ENCODE measurements at places on chromosomes 4 and X. TPM values are rescaled to one million over a fixed set of nuclear protein-coding genes. Genes with fewer than 3 reads are reported as not detected.

GRCh38 chr4:141195095-141195707 is 25.5 kb upstream of the ZNF330 start:
- DNase-seq, result no peak

CCSER1 gene
- 3.4 TPM for total RNA-seq

- DNase-seq, result no peak
Observed at GRCh38 chr4:100017637-100018310, 67.7 kb upstream of the H2AZ1 start.

DNA sequence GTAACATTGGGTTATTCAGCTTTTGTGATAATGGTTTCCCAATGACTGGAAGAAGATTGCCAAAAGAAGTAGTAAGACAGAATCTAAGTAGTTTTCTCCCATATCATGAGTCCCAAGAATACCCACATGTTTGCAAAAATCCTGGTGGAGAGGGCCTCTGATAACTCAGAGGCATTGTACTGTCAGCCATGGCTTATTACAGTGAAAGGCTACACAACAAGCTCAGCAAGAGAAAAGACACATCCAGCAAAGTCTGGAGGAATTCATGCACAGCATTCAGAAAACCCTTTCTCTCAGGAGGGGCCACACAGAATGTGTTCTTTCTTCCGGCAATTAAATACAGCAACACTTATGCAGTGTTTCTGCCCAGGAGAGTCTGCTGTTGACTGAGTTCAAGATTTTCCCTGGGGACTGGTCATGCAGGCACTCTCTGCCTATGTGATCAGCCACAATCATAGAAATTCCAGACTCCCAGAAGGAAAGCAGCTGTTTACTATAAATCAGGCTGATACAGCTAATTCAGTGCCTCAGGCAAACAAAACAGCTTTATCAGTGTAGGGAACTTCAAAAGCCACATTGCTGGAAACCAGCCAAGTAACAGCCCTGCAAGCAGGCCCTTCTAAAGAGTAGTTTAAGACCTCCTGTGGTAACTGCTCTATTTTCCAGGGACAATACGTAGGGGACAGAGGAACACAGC is 937.1 kb downstream of the CCSER1 start:
- peak; percentile 27 for DNase-seq

DNA sequence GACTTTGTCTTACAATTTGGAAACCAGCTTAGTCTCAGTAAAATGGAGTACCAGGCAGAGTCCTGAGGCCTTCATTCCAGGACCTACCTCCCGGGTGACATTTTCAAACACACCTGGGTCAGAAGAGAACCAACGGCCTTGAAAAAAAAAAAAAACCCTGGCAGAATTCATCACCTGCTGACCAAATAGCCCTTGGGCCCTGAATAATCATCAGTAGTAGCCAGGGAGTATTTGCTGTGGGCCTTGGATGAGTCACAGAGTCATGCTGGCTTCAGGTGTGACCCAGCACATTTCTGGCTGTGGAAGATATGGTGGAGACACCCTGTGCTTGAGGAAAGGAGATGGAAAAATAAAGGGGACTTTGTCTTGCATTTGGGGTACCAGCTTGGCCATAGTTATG is 92.2 kb downstream of the LPAR4 start:
- no peak for DNase-seq

NEIL3 gene
- 15.4 TPM for total RNA-seq

LANCL3 gene
- 1.8 TPM for total RNA-seq

DNA sequence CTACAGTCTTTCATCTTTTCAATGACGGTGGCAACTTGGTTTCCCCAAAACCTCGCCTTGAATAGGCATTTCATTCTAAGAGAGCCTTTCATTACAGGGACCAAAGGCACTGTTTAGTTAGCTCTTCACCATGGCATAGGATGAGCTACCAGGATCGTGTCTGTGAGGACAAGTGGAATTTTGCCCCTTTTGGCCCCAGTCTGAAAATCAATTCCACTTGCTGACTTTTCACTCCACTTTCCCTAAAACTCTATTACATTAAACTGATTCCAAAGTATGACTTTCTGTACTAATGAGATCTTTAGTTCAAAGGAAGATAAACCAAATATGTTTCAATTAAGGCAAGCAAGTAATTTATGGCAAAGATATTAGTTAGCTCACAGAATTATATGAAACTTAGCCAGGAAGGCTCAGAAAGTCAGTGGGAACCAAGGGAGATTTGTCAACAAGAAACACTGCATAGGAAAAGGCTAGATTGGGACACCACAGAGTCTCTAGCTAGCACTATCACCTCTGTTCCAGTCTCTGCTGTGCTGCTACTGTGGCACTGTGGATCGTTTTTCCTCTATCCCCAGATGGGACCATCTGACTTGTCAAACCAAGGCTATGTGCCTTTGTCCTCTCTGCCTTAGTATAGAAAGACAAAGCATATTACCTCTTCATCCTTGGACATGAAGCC is 145.6 kb downstream of the SLC7A11 start:
- no peak for DNase-seq

CSAG2 gene
- total RNA-seq, result not detected

DNA sequence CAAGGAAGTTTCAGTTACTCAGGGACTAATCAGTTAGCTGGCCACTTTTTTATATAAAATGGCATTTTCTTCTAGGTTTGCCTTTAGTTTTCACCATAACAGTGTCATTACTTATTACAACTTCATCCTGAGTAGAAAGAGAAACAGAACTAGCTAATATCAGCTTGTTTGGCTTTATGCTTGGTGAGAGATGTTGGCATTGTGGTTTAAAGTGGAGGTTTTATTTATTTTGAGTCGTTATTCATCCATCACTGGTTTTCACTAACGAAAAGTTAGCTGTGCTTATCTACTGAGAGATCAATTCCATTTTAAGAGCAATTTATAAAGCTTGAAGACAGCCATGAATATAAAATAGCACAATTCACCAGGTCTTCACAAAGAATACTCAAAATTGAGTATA is 714.5 kb downstream of the GRID2 start:
- DNase-seq, result no peak

DNA sequence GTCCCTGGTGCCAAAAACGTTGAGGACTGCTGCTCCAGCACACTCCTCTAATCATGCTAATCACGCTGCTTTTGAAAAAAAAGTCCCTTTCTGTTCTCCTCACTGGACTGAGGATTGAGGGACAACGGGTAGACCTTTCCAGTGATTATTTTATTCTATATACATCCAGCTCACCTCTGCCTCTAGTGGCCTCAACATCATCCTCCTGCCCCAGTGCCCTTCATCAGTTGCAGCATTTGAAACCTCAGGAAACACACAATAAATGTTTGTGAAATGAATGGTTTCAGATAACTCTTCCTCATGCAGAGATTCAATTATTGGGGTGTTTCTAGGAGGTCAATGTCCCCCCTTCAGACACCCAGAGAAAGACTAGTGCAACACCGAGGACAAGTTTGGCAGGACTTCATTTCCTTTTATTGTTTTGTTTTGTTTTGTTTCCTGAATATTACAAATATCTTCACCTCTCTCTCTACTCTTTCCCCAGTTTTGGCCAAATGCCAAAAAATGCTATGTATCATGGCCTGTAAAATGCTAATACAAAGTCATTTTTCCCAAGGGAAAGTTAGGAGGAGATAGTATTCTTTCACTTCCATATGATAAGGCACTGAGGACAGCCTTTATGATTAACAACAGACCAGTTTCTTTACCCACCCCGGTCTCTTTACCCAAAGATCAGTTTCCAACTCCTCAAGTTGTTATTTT is 460.1 kb upstream of the SLIT2 start:
- DNase-seq, result peak; percentile 4

SRPX2 gene
- total RNA-seq, result not detected

GRCh38 chrX:70477734-70478075 is 33.1 kb downstream of the DLG3 start:
- no peak for DNase-seq

DNA sequence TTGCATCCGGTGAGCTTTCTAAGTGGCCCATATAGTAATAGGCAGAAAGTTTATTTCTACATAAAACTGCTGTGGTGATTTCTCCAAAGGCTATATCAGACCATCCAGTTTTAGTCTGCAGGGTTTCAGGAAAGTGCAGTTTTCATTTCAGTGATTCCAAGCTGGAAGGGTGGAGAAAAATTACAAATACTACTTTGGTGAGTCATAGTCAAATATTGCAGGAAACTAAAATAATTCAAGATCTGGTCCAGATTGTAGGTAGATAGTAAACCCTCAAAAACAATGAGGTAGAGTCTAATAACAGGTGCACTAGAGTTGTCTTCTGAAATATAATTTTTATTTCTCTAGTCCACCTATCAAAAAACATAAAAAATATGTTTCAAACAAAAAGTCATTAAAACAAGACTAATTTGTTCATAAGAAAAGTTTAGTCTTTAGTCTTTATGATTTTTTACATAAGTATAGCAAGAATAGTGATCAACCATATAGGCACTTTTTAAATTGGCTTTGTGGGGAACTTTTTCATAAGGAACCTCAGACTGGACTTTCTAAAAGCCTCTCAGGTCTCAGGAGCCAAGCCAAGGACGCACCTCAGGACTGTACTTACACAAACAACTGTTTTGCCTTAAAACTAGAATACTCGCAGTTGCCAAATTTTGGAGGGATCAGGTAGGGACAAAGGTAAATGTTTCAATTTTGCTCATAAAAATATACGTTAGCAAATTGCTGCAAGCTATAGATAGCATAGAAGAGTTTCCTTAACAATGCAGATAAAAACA is 101.8 kb upstream of the TLR3 start:
- no peak for DNase-seq

TMEM165 gene
- 171 TPM for total RNA-seq

RTL3 gene
- not detected for total RNA-seq

ATOH1 gene
- 0.69 TPM for total RNA-seq
